ENCODE measurements at places on chromosomes 13 and 19.

DNA sequence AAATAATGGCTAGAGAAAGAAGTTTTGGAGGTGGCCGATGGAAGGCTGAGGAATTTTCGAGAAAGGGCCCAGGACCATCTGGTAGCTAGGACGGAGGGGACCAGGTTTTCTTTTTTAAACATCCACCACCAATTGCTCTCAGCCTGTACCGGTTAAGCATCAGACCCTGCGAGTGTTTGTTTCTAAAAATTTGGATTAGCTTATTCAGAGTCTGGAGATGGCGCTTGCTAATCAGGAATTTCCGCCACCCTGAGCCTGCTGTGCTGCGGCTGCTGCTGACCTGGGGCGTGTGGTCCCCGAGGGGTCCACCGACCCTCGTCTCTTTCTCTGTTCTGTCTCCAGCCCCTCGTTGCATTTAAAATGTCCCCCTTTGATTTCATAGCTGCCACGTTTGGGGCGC is 2.0 kb downstream of the UHRF1 start:
- no peak for DNase-seq

DNA sequence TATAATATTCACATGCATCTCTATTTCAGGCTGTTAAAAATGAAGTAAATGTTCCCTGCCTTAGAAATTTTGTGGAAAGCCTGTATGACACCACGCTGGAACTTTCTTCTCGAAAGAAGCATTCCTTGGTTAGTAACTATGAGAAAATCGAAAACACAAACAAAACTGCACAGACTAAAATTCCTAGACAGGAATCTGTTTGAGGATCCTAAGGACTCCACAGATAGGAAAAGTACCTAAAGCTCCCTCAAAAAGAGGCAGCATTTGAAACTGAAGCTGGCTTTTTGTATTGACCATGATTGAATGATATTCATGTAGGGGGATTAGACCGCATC is 103.4 kb downstream of the FRY start:
- DNase-seq = no peak

- DNase-seq = no peak
These were observed 2.8 kb downstream of the KMT2B start for GRCh38 chr19:35720648-35721047.

GRCh38 chr13:101289764-101290163 is 126.5 kb downstream of the NALCN start:
- no peak for DNase-seq

- DNase-seq = no peak
These were observed 186.9 kb downstream of the PCCA start for GRCh38 chr13:100275746-100276145.

DNA sequence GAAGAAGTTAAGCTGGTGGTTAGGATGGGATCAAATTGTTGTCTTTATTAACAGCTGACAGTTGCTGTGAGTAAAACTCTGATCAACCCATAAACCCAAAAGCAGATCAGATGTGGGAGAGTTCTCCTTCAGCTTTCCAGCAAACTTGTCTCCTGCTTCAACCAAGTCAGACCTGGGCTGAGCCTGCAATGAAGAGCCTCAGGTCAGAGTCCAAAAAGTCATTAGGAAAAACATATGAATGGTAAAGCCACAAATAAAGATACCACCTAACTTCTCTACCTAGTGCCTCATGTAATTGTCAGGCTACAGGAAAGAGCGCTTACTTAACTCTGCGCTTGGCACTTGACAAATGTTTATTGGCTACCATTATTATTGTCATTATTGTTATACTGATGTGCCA is 21.9 kb upstream of the UBE2L5 start:
- DNase-seq = no peak

- DNase-seq = no peak
These were observed 33.2 kb downstream of the CACNG6 start for GRCh38 chr19:54024660-54025059.

DNA sequence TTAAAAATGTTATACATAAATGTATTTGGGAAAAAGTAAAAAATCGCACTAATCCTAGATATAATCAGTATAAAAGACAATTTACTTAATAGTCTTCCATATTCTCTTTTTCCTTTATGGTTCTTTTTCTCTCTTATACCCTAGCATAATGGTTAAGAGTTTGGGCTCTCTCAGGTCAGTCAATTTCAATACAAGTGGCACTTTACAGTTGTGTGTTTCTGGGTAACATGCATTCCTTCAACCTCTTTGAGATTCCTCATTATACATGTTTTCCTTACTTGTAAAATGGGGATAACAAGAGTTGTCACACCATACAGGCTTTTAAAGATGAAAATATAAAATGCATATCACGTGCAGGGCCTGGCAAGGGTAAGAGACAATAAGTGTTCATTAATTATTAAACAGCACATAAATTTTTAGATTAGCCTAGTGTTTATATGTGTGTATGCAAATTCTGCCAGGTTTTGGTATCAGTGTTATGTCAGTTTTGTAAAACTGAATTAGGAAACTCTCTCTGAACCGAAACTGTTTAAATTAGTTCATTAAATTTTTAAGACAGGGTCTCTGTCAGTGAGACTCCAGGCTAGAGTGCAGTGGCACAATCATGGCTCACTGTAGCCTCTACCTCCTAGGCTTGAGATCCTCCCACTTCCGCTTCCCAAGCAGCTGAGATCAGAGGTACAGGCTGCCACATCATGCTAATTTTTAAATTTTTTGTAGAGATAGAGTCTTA is 49.8 kb downstream of the ELF1 start:
- peak; percentile 76 for DNase-seq

- DNase-seq = no peak
These were observed 116.4 kb downstream of the RFC3 start for GRCh38 chr13:33934343-33934742.

DNA sequence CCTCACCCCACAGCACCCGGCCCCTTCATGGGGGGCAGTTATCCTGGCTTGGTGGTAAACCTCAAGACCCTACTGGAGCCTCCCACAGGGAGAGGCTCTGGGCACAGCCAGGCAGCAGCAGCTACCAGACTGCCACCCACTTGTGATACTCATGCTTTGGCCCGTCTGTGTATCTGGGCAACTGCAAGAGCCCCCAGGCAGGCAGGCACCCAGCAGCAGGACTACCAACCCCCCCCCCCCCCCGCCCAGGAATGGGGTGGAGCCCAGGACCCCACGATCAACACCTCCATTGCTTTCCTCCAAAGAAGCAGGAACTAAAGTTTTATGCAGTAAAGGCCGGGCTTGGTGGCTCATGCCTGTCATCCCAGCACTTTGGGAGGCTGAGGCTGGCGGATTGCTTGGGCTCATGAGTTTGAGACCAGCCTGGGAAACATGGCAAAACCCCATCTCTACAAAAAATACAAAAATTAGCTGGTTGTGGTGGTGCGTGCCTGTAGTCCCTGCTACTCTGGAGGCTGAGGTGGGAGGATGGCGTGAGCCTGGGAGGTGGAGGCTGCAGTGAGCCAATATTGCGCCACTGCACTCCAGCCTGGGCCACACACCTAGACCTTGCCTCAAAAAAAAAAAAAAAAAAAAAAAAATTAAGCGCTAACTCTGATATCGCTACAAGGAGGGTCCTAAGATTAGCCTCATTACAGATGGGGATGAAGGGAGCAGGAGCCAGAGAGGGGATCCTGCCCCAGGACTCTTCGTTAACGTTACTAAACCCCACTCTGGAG is 1.1 kb upstream of the LYL1 start:
- no peak for DNase-seq

GRCh38 chr13:73870970-73871935 is 263.0 kb downstream of the KLF12 start:
- no peak for DNase-seq

DNA sequence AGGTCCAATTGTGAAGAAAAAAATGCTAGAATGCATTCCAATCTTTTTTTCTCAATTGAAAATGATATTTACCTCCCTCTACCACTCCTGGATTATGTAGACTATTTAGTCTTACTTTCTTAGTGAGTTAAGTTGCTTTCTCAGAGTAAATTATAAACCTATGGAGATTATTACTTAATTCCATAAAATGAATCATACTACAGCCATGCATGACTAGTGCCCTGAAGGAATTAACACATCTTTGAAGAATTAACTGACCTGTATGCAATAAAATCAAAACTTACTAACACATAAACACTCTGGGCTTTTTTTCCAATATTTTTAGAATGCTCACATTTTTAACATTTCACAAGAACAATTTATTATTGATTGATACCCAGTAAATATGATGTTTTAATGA is 379.4 kb upstream of the DACH1 start:
- DNase-seq = no peak

- DNase-seq = no peak
These were observed 39.5 kb upstream of the GRTP1 start for GRCh38 chr13:113403255-113404104.

- no peak for DNase-seq
These were observed 505.6 kb downstream of the GPC5 start for GRCh38 chr13:91904005-91904404.

DNA sequence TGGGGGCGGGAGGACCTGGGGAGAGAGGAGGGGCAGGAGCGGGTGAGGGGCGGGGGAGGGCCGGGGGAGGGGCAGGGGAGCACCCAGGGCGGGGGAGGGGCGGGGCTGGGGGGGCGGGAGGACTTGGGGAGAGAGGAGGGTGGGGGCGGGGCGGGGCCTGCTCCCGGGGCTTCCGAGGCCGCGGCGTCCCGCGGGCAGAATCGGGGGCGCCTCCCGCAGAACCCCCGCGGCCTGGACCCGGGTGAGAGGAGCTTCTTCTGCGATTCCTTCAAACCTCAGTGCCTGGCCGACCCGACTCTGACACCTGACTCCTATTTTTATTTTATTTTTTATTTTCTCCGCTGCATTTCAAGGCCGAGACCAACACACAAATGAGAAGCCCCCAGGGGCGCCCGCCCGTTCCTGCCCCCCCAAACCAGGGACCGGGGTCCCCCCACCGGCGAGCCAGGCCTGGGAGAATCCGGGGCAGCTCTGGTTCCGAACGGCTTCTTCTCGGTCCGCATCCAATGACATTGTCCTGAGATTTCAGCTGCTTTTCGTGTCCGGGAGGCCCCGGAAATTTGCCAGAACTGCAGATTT is 470 bp upstream of the GRTP1 start:
- no peak for DNase-seq
